Stimulated activated CD8-positive, alpha-beta memory T cell treated with anti-CD3 and anti-CD28 coated beads, Interleukin-15, amount 100 ng/mL, for 48 hours (primary cell): ENCODE measurements at places on chromosomes 3 and 15.
A peak's percentile ranks its signal among the peaks of the same experiment; 100 is the strongest.

DNA sequence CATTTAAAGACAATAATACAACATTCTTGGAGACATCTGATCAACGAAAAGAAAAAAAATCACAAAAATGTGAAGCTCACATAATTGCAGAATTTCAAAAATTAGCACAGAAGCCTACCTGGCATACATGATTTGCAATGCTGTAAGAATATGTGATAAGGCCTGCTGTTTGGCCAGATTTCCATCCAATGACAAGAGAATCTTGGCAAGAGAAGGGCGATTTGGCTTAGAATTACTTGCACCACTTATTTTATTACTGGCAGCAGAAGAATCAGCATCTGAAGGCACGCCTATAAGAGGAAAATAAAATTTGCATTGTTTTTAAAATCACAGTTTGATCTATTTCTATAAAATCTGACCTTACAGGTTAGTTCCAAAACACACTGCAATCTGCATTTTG lies 70.3 kb upstream of the OCA2 start:
- DNase-seq = no peak

- no peak for DNase-seq
Measured at GRCh38 chr3:115270849-115271248, 123.8 kb upstream of the ZBTB20 start.

GRCh38 chr3:155517903-155518302 lies 224.4 kb upstream of the STRIT1 start:
- no peak for DNase-seq

- DNase-seq = no peak
Measured at GRCh38 chr3:197592361-197593045, 36.7 kb upstream of the BDH1 start.

GRCh38 chr15:69973102-69973714 lies 124.5 kb downstream of the TLE3 start:
- DNase-seq = peak; percentile 19

- DNase-seq = no peak
Measured at GRCh38 chr15:64621056-64621455, 154.3 kb downstream of the RBPMS2 start.
